ENCODE measurements at places on chromosomes 5 and 9. TPM values are rescaled to one million over a fixed set of nuclear protein-coding genes. Genes with fewer than 3 reads are reported as not detected.

DNA sequence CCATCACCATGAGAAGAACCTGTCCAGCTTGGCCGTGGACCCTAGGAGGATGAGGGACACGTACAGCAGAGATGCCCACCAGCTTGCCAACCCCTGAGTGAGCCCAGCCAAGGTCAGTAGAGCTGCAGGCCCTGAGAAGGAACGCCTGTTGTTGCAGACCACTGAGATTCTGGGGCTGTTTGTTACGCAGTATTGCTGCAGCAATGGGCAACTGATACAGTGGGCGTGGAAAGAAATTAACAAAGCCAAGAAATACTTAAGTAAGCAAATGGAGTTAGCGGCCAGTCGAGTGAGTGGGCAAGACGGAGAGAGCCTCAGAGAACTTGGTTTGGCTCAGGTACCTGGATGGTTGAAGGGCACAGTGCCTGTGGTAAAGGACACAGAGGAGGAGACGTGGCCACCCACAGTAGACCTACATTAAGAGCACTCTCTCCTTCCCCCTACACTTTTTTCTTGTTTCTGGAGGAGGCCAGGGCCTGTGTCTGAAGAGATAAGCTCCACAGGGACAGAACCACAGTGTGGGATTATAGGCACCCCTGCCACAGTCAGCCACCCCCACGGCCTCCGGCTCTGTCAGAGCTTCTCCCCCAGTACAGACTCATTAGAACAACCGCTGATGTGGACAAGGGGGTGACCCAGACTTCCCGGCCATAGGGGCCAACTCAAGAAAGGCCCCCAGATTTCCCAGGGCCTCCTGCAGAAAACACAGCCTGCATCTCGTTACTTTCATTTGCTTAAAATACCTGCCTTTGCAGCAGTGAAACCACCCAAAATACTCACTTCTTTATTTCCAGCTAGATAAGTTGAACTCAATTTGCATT is 40.1 kb upstream of the GRHPR start:
- no peaks in the 10 kb centered on the region for H3K36me3 ChIP-seq
- H3K4me1 ChIP-seq, result no peaks in the 10 kb centered on the region
- DNase-seq, result no peak
- peaks cover 6% of the 10 kb centered on the region for H3K27me3 ChIP-seq
- no peak overlapping the region for H3K4me3 ChIP-seq

GRCh38 chr5:80114860-80115259 is 79.7 kb downstream of the THBS4 start:
- H3K27me3 ChIP-seq, result no peaks in the 10 kb centered on the region
- H3K4me1 ChIP-seq, result no peaks in the 10 kb centered on the region
- H3K4me3 ChIP-seq, result no peak overlapping the region

GRCh38 chr5:137280656-137281055 is 218.5 kb downstream of the SPOCK1 start:
- no peaks in the 10 kb centered on the region for H3K27me3 ChIP-seq
- no peaks in the 10 kb centered on the region for H3K36me3 ChIP-seq

GRCh38 chr5:1034421-1034905 is 25.9 kb downstream of the NKD2 start:
- no peaks in the 10 kb centered on the region for H3K27me3 ChIP-seq
- H3K27ac ChIP-seq, result no peak overlapping the region
- DNase-seq, result no peak
- no peaks in the 10 kb centered on the region for H3K4me1 ChIP-seq
- H3K36me3 ChIP-seq, result no peaks in the 10 kb centered on the region

GRCh38 chr5:1889321-1890065 is 6.8 kb upstream of the IRX4 start:
- no peaks in the 10 kb centered on the region for H3K27me3 ChIP-seq
- H3K27ac ChIP-seq, result peak overlapping the region; percentile 84

Gene MED27
- total RNA-seq, result 41.9 TPM

Gene ECSCR
- not detected for total RNA-seq

Gene MARCOL
- not detected for total RNA-seq

Gene CSF1R
- 1.6 TPM for total RNA-seq
